HCT116 (cell line): ENCODE measurements at places on chromosomes 5 and 9.
A peak's percentile ranks its signal among the peaks of the same experiment; 100 is the strongest.

DNA sequence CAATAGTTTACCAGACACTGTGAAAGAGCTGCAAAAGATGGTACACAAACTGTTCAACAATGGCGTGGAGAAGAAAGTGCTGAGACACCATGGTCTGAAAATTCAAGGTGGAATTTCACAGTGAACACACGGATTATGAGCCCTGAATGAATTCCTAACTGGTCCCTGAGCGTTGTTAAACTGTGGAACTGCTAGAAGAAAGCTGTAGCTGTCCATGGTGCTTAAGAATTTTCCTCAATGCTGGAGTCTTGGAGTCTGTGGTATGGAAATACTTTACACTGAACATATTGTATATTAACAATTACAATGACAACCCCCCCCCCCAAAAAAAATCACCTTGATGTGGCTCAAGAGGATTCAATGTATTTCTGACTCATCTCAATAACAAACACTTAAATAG is 68.5 kb downstream of the SLC24A2 start:
- no peak for DNase-seq

GRCh38 chr5:143564417-143564816 is 160.9 kb upstream of the NR3C1 start:
- DNase-seq: no peak

GRCh38 chr5:149027636-149028035 is 35.2 kb downstream of the SH3TC2 start:
- no peak for DNase-seq

DNA sequence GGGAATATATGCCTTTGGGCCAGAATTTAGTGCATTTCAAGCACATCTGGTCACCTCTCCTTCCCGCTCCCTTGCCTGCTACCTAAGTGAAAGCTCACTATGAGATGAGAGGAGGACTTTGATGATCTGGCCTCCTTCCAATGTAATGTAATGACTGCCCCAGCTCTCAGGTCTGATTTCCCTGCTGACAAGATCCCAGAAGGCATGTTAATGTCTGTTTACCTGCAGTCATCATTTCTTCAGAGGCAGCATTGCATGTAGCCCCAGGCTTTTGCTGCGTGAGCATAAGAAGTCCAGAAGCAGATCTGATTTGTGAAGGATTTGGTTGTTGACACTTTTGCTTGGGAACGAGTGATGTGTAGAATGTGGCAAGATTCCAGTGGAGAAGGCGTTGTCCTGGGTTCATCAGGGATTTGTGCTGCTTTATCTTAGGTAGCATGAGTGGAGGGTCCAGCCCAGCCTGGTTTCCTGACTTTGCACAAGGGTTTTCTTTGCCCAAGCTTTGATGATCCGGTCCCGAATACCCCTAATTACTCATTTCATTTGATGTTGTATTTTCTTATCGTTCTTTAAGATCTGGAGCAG is 192.7 kb downstream of the GOLPH3 start:
- DNase-seq: no peak

- no peak for DNase-seq
Observed at GRCh38 chr9:89361816-89362646, 43.7 kb downstream of the SECISBP2 start.

- DNase-seq: peak; percentile 40
Observed at GRCh38 chr9:115015018-115015635, 84.7 kb upstream of the TNFSF8 start.

DNA sequence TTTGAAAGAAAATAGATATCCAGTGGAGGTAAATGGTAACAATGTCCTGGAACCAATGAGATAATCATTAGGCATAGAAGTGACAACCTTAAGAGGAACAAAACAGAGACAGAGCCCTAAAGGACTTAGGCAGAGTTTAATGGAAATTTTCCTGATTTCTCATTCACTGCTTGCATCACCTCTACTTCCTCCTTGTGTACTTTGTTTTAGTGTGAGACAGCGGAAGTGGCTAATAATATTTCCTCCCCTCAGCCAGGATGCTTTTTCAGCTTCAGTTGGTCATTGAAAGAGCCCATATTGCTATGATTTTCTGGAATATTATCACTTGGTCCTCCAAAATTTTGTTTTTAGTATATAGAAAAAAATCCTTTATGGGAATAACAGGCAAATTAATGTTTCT is 153.4 kb upstream of the MPDZ start:
- DNase-seq: no peak

- DNase-seq: no peak
Observed at GRCh38 chr5:133155326-133155969, 103.6 kb downstream of the HSPA4 start.

DNA sequence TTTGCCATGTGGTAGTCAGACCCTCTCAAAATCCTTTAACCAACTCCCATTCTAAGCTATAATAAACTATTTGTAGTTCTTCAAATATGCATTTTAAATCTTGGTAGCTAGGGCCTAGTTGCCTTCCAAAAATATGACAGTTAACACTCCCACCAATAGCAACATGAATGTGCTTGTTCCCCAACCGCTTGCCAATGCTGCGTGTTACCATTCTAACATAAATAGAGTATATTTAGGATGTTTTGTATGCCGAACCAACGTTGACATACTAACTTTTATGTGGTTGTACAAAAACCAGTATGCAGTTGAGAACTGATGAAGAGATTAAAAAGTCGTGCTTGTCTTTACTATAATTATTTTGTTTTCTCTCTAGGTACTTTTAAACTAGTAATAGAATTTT is 9.0 kb downstream of the UBE2B start:
- no peak for DNase-seq

DNA sequence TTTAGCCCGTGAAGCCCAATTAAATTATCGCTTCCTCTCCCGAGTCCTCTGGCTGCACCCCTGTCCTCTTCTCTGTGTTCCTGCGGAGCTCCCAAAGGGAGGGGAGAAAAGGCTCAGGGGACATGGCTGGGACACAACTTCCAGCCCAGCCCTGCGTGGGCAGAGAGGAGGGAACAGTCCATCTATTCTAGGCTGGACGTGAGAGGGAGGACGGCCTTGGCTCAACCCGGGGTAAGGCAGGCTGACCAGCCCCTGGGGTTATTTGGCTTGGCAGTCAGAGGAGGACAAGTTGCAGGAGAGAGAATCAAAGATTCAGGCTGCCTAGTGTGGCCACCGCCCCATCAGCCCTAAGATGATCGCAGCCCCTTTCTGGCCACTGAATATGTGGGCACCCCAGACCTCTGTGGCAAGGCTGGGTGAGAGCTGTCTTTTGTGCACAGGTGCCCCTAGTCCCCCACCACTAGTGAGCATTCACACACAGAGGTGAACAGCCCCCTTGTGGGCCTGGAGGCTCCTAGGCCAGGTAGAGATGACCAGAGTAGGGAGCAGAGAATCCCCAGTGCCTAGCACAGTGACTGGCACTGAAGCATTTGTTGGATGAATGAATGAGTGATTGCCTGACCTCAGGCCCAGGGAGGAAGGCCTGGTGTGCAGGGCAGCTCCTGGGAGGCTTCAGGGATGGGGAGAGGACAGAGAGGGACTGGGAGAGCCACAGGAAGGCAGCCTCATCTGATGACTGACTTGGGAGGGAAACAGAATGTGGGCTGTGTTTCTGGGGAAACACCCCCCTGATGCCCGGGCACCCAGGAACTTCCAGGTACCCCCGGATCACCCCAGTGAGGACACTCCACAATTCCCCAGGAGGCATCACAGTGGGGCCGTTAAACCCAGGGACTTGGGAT is 133.9 kb downstream of the C9orf50 start:
- DNase-seq: no peak

DNA sequence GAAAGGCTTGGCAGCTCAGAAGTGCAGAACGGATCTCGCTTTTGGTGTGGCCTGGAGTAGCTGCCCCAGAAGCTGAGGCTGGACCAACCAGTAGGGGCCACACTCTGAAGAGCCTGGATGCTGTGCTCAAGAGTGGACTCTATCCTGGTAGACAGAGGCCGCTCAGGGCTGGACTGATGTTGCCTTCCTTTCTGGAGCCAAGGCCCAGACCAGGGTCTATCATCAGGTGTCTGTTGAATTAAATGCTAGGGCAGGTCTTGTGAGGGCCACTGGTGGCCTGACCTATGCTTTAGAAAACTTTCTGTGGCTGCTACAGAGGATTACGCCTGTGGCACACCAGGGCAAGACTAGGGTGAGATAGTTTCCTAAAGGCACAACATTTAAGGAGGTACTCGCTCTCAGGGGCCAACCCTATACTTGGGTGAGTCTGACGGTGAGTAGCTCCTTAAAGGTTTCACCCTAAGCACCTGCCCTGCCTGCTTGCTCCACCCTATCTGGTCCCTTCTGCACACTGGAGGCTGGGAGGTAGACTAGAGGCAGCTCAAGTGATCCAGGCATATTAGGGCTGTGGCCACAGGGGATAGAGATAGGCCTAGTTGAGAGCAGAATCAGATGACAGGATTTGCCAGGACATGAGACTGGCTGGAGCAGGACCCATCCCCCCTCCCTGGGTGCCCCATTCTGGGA is 9.8 kb upstream of the IRF1 start:
- no peak for DNase-seq

DNA sequence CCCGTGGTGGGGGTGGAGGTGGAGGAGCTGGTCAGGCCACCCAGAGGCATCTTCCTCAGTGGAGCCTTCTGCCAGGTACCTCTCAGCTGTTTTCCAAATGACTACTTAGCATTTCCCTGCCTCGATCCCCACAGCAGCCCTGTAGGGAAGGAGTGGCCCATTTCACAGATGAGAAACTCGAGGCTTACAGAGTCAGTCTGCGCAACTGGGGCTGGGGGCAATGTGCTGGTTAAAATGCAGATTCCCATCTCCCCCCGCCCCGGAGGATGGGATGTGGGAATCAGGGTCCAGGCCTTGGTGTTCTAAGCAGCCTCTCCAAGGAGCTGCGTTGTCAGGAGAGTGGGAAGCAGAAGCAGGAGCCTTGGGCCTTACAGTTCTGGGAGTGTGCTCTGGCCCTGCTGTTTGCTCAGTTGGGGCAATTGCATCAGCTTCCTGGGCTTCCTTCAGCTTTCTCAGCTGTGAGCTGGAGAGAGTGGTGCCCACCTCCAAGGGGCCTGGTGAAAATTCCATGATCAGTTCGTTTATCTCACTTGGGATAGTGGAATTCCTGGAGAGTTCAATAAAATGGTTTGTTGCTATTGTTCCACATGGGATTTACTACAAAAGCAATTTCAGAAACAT is 19.4 kb downstream of the ERGIC1 start:
- no peak for DNase-seq
